ENCODE measurements at places on chromosomes 1 and 21. TPM values are rescaled to one million over a fixed set of nuclear protein-coding genes. Genes with fewer than 3 reads are reported as not detected.
A peak's percentile ranks its signal among the peaks of the same experiment; 100 is the strongest.

DNA sequence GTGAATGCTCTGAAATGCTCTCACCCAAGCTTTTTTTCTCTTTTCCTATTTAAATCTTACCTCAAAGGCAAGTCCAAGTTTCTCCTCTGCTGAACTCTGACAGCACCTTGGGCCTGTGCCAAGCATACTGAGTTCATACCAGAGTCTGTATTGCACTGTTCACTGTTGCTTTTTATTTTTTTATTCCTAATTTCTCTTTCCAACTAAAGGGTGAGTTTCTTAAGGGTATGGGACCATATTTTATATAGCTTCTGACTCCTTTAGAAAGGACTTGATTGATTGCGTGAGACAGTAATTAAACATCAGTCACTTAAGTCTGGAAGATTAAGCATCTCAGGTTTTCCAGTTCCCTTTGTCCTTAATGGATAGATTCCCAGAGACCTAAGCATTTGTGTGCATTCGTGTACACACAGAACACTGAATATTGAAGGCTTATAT, 69.9 kb downstream of the CACHD1 start:
- DNase-seq = no peak
- no peaks in the 10 kb centered on the region for H3K36me3 ChIP-seq
- H3K27ac ChIP-seq = no peak overlapping the region
- no peaks in the 10 kb centered on the region for H3K27me3 ChIP-seq
- H3K4me1 ChIP-seq = peaks cover 20% of the 10 kb centered on the region

DNA sequence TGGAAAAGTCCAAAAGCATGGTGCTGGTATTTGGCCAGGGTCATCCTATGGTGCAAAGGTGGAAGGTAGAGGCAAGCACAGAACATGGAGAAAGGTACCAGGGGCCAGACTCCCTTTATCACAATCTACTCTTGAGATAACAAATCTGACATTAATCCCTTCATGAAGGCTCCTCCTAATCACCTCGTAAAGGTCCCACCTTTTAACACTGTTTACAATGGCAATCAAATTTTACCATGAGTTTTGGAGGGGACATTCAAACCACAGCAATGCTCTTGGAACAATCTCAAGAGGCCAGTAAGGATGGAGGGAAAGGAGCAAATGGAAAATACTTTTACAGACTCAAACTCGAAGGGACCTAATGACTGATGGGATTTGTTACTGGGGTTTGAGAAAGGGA, 6.1 kb downstream of the PTPN14 start:
- H3K27ac ChIP-seq = no peak overlapping the region
- no peaks in the 10 kb centered on the region for H3K36me3 ChIP-seq
- no peak overlapping the region for H3K4me3 ChIP-seq
- H3K4me1 ChIP-seq = peaks cover 10% of the 10 kb centered on the region
- no peak for DNase-seq

DNA sequence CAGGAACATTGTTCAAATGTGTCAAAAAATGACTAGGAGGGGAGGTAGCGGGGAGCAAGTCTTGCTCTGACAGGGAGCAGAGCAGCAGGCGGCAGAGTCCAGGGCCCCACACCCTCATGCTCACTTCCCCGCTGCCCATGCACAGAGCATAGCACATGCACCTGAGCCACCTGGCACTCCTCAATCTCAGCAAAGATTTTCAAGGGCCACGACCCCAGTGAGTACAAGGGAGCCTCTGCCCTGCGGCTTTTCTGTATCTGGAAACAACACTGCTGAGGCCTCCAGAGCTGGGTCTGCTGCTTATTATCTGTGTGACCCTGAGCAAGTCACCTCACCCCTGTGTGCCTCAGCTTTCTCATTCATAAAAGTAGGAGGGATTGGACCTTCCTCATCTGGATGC, 1.1 kb upstream of the GJB3 start:
- no peak for DNase-seq
- no peaks in the 10 kb centered on the region for H3K36me3 ChIP-seq
- no peak overlapping the region for H3K4me3 ChIP-seq
- peaks cover 4% of the 10 kb centered on the region for H3K27me3 ChIP-seq
- H3K27ac ChIP-seq = no peak overlapping the region

DNA sequence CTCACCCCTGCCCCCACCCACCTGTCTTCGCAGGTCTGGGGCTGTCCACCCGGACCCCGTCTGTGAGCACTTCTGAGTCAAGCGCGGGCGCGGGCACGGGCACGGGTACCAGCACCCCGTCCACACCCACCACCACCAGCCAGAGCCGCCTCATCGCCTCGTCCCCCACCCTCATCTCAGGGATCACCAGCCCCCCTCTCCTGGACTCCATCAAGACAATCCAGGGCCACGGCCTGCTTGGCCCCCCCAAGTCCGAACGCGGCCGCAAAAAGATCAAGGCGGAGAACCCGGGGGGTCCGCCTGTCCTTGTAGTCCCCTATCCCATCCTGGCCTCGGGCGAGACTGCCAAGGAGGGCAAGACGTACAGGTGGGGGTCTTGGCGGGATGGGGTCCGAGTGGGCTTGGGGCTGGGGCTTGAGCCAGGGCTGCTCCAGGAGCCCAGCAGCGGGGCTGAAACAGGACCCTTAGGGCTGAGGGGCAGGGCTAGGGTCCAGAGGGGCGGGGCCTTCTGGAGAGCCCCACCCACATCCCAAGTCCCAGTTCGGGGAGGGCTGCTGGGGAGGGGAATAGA, 23.9 kb downstream of the ZNF362 start:
- no peaks in the 10 kb centered on the region for H3K4me1 ChIP-seq
- no peak overlapping the region for H3K27ac ChIP-seq
- no peak overlapping the region for H3K4me3 ChIP-seq
- DNase-seq = no peak

The AQP10 gene
- total RNA-seq = not detected

The LAMB3 gene
- 0.26 TPM for total RNA-seq

DNA sequence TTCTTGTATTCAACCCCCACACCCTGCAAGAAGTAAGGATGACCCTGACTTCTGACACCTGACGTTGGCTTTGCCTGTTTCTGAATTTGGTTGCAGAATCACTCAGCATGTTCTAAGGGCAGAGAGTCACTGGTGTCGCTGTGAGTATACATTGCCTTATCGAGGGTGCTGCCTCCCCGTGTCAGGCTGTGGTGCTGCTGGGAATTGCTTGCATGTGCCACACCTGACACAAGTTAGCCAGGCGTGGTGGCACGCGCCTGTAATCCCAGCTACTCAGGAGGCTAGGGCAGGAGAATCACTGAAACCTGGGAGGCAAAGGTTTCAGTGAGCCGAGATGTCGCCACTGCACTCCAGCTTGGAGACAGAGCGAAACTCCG, 45.9 kb downstream of the WDR4 start:
- H3K36me3 ChIP-seq = peaks cover 18% of the 10 kb centered on the region
- DNase-seq = peak; percentile 65
- H3K4me3 ChIP-seq = no peak overlapping the region
- H3K27me3 ChIP-seq = peaks cover 3% of the 10 kb centered on the region
- H3K27ac ChIP-seq = no peak overlapping the region

The S100A8 gene
- not detected for total RNA-seq

DNA sequence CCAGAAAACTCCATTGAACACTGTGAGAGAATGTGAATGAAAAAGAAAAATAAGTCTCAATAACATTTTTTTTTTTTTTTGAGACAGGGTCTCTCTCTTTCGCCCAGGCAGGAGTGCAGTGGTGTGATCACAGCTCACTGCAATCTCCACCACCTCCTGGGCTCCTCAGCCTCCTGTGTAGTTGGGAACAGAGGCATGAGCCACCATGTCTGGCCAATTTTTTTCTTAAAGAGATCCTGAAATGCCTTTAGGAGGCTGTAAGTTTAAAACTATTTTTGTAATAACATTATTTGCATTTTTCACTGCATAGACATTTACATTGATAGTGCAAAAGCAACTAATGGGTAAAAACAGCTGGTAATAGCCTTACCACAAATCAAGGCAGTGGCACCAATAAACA, 35.3 kb downstream of the GDAP2 start:
- no peaks in the 10 kb centered on the region for H3K4me1 ChIP-seq
- no peaks in the 10 kb centered on the region for H3K27me3 ChIP-seq
- no peak for DNase-seq
- H3K36me3 ChIP-seq = peaks cover 18% of the 10 kb centered on the region
- H3K4me3 ChIP-seq = no peak overlapping the region
- H3K27ac ChIP-seq = no peak overlapping the region

DNA sequence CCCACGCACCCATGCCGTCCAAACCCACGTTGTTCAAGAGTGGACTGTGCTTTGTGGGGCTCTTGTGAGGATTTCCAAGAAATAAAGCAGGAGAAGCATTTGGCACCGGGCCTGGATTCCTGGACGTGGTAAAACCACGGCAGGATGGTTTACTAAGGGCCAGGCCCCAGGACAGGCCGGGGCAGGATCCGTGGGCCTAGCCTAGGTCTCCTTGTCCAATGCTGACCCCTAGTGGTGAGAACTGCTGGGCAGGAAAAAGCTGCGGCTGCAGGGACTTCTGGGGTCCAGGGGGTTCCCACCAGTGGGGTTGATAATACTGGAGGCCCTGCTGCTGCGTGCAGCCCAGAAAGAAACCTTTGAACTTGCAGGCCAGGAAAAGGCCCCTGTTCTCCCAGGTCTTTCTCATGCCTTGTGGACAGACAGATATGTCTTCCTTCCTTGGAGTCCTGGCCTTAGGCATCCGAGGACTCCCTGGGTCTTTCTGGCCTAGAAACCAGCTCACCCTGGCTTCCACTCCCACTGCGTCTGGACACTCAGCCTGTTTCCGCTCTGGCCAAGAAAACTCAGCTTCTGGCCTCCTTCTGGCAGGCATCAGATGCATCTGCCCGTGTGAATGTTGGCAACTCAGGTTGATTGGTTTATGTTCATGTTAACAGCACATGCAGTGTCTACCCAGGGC, 106.9 kb upstream of the TMEM51 start:
- peak; percentile 81 for DNase-seq
- H3K4me3 ChIP-seq = no peak overlapping the region
- no peak overlapping the region for H3K27ac ChIP-seq
- no peaks in the 10 kb centered on the region for H3K36me3 ChIP-seq
- no peaks in the 10 kb centered on the region for H3K4me1 ChIP-seq
- no peaks in the 10 kb centered on the region for H3K27me3 ChIP-seq

The CHIA gene
- total RNA-seq = not detected

The ITLN2 gene
- total RNA-seq = 2.4 TPM

The SAMD11 gene
- total RNA-seq = 15.7 TPM

The SLAMF9 gene
- total RNA-seq = not detected

The FCRLB gene
- not detected for total RNA-seq

The MTARC1 gene
- 33.7 TPM for total RNA-seq

- no peak for DNase-seq
- H3K36me3 ChIP-seq = peaks cover 13% of the 10 kb centered on the region
- no peaks in the 10 kb centered on the region for H3K4me1 ChIP-seq
- H3K27me3 ChIP-seq = peaks cover 17% of the 10 kb centered on the region
- no peak within 1 kb of the TSS for H3K27ac ChIP-seq
- H3K4me3 ChIP-seq = no peak within 1 kb of the TSS
These were observed at the start of gene MMEL1 for GRCh38 chr1:2632561-2633361. TSS of gene MMEL1 (minus strand) at chr1:2633016. CDS start at chr1:2629484, 3,532 bp downstream.

- no peaks in the 10 kb centered on the region for H3K27me3 ChIP-seq
- DNase-seq = no peak
- H3K36me3 ChIP-seq = no peaks in the 10 kb centered on the region
- H3K27ac ChIP-seq = no peak overlapping the region
These were observed 82.6 kb downstream of the GPR161 start for GRCh38 chr1:168054117-168054516.

The NFASC gene
- total RNA-seq = 5.0 TPM

DNA sequence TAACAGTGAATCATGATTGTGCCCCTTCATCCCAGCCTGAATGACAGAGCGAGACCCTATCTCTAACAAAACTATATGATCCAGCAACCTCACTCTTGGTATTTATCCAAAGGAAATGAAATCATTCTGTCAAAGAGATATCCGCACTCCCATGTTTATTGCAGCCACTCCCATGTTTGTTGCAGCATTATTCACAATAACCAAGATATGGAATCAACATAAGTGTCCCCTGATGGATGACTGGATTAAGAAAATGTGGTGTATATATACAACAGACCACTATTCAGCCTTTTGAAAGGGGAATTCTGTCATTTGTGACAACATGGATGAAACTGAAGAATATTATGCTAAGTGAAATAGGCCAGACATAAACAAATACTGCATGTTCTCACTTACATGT, 44.4 kb downstream of the TRMT1L start:
- H3K4me3 ChIP-seq = no peak overlapping the region
- peaks cover 13% of the 10 kb centered on the region for H3K36me3 ChIP-seq
- no peak overlapping the region for H3K27ac ChIP-seq
- no peaks in the 10 kb centered on the region for H3K27me3 ChIP-seq
- DNase-seq = no peak

DNA sequence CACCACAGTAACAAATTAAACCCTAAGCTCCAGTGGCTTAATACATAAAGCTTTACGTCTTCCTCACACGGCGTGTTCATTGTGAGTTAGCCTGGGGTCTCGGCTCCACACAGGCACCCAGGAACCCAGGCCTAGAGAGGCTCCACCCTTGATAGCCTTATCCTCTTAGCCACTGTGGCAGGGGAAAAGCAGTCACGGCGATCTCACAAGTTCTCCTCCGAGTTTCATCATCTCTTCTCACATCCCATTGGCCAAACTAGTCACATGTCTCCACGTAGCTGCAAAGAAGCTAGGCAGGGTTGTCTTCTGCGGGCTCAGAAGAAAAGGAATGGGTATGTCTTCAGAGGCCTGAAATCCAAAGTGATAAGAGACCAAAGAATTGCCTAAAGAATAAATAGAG, 122.3 kb upstream of the GRIK3 start:
- H3K27ac ChIP-seq = no peak overlapping the region
- H3K27me3 ChIP-seq = no peaks in the 10 kb centered on the region
- no peaks in the 10 kb centered on the region for H3K36me3 ChIP-seq
- no peak for DNase-seq
- no peak overlapping the region for H3K4me3 ChIP-seq
- no peaks in the 10 kb centered on the region for H3K4me1 ChIP-seq

DNA sequence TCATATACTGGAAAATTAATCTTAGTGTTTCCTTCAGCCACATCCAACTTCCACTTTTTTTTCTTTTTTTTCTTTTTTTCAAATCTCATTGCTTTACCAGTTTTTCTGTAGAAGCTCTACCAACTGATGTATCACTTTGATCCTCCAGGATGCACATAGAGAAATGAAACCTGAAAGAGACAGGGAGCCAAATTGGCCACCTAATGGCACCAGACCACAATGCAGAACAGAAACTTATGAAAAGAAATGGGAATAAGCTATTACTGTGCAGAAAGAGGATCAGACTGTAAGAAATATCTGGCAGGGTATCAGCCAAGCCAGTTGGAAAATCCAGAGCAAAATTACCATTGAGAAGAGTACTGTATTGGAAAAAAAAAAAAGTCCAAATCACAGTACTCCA, 1514.2 kb downstream of the MRPL39 start:
- no peaks in the 10 kb centered on the region for H3K4me1 ChIP-seq
- H3K36me3 ChIP-seq = no peaks in the 10 kb centered on the region
- no peak overlapping the region for H3K4me3 ChIP-seq
- no peaks in the 10 kb centered on the region for H3K27me3 ChIP-seq
- H3K27ac ChIP-seq = no peak overlapping the region

GRCh38 chr1:5598824-5599395, 393.3 kb downstream of the NPHP4 start:
- no peak overlapping the region for H3K27ac ChIP-seq
- no peaks in the 10 kb centered on the region for H3K36me3 ChIP-seq
- no peak overlapping the region for H3K4me3 ChIP-seq
- peak; percentile 25 for DNase-seq

Data from H9 (cell line).